ENCODE measurements at places on chromosomes 16 and 17.
A peak's percentile ranks its signal among the peaks of the same experiment; 100 is the strongest.

GRCh38 chr16:78896280-78896679, 704.3 kb downstream of the MAF start:
- DNase-seq = no peak

DNA sequence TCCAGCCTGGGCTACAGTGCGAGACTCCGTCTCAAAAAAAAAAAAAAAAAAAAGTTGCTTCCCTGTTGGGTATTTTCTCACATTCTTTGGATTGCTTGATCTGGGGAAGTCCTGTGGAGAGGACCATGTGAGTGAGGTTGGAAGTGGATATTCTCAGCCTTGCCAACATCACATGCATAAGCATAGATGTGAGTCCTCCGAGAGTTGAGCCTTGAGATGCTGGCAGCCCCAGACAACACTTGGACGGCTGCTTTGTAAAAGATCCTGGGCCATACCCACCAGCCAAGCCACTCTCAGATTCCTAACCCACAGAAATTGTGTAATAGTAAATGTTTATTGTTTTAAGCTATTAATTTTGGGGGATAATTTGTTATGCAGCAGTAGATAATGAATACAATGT, 1570.0 kb upstream of the GOT2 start:
- no peak for DNase-seq

DNA sequence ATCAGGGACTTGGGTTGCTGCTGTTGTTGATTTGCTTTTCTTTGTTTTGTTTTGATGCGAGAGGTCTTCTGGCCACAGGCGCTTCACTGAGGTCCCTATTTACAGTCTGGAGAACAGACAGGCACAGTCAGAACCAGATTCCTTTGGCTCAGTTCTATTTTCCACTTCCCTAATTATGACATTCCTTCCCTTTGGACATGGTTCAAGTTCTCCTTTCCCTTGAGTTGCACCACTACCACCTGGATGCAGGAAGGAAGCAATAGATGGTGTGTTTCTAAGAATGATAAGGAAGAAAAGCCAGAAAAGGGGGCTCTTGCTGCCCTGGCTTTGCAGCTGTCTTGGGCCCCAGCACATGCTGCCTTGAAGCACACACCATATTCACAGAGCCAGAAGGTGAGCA, 160.6 kb downstream of the MAF start:
- DNase-seq = no peak

DNA sequence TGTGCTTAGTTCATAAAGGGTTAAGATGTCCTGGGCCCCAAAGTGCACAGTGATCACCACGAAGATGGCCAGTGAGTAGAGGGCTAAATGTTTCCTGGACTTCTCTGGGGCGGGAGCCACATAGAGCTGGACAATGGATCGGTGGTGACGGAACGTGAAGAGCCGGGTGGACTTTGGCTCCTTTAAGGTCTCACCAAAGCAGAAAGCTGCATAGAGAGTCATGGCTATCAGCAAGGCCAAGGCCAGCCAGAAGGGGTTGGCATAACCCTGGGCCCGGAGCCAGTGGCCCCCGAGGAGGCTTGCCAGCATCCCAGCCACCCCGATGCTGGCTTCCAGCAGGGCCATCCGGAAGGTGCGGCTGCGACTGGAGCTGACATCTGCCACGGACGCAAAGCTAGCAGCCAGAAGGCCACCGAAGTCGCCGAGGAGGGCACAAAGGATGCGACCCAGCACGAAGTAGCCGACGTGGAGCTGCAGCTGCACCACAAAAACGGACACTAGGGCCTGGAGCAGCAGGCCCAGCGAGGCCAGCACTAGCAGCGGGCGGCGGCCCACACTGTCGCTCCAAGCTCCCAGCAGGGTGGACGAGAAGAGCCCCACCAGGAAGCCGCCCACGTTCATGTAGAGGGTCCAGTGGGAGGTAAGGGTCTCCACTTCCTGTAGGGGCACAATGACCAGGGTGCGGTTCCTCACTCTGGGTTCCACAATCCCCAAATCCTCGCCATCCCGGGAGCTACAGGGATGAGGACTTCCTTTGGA, 1.0 kb downstream of the SLC46A1 start:
- DNase-seq = no peak

GRCh38 chr17:38425744-38426143, 2.5 kb upstream of the ARHGAP23 start:
- DNase-seq = no peak

- DNase-seq = no peak
Measured at GRCh38 chr16:49773534-49774475, 82.1 kb downstream of the ZNF423 start.

DNA sequence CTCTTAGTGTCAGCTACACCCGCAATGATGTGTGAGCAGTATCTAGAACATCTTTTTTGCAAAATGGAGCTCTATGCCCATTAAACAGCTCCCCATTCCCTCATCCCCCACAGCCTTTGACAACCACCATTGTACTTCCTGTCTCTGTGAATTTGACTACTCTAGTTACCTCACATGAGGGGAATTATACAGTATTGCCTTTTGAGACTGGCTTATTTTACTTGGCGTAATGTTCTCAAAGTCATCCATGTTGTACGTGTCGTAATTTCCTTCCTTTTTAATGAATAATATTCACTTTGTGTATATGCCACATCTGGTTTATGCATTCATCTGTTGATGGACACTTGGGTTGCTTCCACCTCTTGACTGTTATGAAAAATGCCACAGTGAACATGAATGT, 23.2 kb upstream of the CCL22 start:
- no peak for DNase-seq

DNA sequence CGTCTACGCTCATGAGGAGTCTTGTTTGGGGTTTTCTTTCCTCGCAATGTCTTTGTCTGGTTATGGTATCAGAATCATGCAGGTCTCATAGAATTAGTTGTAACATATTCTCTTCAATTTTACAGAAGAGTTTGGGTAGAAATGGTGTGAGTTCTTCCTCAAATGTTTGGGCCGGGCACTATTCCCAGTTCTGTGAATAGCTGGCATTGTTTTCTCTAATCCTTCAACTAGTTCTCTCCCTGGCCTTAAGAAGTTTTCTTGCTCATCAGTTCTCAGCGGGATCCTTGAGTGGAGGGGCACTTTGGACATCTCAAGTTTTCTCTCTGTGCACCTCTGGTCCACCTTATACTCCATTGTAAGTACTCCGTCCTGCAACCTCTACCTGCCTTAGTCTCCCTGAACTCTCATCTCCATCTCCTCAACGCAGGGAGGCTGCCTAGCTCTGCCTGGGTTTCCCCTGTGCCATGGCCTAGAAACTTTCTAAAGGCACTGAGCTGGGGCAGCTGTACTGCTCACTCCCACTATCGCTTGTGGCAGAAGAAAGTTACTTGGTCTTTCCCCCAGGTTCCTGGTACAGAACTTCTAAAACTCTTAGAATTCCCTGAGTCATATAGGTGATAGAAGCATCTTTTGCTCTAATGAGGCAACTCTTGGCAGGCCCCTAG, 16.9 kb downstream of the NSMCE1 start:
- no peak for DNase-seq

GRCh38 chr16:88743693-88744576, 37.6 kb downstream of the CTU2 start:
- DNase-seq = peak; percentile 91

GRCh38 chr16:12798846-12799245, 4.8 kb downstream of the CPPED1 start:
- DNase-seq = no peak

DNA sequence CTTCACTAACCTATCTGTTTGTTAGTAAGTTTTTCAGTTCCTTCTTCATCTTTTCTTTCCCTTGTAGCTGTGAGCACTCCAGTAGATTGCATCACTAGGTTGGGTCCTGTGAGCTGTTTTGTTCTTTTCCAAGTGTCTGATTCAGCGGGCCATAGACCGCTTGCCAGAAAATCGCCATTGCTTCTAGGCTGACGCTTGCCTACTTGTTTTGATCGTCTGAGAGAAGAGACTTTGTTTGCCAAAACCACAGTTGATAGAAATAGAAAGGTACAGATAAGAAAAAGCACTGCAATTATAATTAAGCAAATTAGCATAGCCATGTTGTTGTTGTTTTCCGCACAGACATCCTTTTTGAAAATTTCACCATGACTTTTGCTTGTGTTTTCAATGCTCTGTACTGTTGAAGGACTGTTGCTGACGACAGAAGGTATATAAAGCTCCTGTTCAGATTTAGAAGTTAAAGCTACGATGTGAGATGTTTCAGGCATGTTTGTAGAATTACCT, 3.1 kb downstream of the EVI2A start:
- DNase-seq = no peak

- DNase-seq = no peak
Measured at GRCh38 chr17:15480204-15480603, 12.8 kb upstream of the CDRT4 start.

GRCh38 chr17:41549596-41550039, 21.5 kb upstream of the KRT19 start:
- DNase-seq = no peak

- DNase-seq = no peak
Measured at GRCh38 chr17:40821536-40821935, 878 bp downstream of the KRT10 start.

GRCh38 chr17:36104701-36105181, 1.1 kb downstream of the CCL4 start:
- DNase-seq = no peak

DNA sequence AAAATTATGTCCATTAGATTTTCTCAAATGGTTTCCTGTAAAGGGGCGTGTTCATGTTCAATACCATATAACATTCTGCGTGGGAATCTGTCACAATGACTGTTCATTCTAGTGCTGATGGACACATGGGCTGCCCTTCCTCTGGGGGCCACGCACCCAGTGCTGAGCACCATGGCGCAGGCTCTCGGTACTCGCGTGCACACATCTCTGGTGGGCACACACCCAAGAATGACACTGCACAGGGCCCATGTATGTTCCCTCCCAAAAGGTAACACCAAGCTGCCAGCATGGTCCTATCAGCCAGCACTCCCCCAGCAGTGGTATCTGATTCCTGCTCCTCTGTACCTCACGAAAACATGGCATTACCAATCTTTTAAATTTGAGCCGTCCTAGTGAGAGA, 13.7 kb downstream of the B9D1 start:
- no peak for DNase-seq

GRCh38 chr17:61291451-61292285, 108.0 kb upstream of the TBX2 start:
- no peak for DNase-seq

- DNase-seq = no peak
Measured at GRCh38 chr17:28469376-28469775, 4.1 kb upstream of the SLC13A2 start.

DNA sequence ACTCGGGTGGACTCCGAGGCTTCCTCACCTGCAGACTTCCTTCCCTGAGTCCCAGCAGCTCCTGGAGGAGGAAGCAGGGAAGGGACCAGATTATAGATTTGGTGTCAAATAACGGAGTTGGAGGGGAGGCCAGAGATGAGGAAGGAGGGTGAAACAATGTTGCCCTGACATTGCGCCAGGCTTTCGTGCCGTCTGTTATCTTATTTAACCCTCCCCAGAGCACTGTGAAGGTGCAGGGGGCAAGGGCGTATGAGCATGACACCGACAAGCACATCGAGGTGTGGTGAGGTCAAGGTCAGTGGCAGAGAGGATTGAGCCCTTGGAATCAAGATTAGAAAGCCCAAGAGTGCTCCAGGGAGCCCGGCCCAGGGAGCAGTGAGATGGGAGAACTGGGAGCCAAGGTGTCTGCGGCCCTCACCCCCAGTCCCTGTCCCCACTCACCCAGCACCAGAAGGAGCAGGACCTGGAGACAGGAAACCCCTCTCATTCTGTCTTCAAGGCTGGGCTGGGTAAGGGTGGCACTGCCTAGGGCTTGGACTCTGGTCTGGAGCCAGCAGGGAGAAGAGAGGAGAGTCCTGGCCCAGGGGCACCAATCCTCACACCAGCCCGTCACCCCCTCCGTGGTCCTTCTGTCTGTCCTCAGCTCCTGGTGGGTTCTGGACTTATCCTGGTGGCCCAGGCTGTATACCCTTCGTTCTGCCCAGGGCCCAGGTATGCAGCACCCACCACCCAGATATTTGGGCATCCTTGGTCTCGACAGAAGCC, 1.1 kb downstream of the PRSS33 start:
- no peak for DNase-seq

DNA sequence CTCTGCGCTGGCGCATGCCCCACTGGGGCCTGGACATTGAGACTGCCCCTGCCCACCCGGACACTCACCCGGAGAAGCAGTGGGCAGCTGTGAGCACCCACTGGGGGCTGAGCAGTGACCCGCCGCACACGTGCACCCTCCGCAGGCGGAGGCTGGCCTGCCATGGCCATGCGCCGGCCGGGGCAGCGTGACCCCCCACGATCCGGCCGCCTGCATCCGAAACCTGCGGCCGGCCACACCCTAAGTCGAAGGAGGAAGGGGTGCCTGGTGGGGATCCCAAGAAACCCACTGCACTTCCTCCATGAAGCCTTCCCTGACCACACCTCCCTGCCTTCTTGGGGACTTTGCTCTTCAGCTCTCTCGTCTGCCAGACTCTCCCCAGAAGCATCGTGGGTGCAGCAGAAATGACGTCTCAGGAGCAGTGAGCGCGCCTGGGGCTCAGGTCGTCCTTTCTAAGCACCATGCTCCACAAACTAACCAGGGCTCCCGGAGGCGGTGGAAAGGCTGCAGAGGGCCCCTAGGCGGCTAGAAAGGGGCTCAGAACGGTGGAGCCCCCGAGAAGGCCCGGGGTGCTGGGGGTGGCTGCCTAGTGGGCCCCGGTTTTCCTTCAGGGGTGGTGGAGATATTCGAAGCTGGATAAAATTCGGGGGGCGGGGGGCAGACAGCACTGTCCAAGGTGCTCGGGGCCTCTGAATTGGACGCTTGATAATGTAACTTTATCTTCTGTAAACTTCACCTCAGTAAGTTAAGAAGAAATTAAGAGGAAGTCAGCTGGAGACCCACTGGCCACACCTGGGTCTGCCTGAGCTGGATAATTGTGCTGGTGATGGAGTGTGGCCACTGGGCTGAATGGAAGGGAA, 1.5 kb downstream of the TPSG1 start:
- DNase-seq = no peak

- DNase-seq = no peak
Measured at GRCh38 chr16:61471023-61471422, 565.2 kb downstream of the CDH8 start.

DNA sequence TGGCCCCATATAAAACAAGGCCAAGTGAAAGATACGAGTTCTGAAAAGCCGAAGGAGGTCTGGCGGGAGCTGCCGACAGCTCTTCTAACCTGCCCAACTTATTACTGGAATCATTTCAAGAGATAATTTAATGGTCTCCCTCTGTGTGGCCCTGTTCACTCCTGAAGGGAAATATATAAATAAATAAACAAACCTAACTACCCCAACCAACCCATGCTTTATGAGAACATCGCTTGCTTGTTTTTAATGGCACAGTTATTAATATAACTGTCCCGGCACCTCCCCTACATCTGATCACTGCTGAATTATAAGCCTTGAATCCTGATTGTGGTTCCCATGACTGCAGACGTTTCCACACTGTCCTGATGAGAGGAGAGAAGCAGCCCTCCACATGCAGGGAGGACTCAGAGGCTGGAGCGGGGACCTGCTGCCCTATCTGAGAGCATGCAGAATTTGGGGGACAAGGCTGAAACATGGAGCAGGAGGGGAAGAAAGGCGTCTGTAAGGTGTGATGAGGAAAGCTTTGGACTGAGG, 22.2 kb downstream of the CDK5RAP3 start:
- no peak for DNase-seq
